ENCODE measurements at places on chromosomes 16 and 17.

GRCh38 chr17:15350777-15351477, 9.5 kb upstream of the TEKT3 start:
- no peak for DNase-seq

GRCh38 chr16:24847358-24847664, 1.5 kb downstream of the SLC5A11 start:
- DNase-seq: no peak

DNA sequence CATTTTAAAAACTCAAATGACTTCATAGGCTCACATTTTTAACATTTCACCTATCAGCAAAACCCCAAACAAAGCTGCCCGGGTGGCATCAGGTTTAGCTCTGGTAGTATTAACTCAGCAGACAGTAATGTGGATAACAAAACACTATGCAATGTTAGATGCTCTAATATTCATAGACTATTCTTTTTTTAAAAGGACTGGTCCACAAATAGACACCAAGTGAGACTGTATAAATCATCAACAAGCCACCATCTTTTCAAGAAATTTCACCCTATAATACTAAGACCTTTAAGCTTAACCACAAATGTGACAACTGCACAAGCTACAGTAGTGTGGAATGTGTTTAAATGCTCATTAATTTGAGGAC, 20.2 kb downstream of the SNN start:
- DNase-seq: no peak

DNA sequence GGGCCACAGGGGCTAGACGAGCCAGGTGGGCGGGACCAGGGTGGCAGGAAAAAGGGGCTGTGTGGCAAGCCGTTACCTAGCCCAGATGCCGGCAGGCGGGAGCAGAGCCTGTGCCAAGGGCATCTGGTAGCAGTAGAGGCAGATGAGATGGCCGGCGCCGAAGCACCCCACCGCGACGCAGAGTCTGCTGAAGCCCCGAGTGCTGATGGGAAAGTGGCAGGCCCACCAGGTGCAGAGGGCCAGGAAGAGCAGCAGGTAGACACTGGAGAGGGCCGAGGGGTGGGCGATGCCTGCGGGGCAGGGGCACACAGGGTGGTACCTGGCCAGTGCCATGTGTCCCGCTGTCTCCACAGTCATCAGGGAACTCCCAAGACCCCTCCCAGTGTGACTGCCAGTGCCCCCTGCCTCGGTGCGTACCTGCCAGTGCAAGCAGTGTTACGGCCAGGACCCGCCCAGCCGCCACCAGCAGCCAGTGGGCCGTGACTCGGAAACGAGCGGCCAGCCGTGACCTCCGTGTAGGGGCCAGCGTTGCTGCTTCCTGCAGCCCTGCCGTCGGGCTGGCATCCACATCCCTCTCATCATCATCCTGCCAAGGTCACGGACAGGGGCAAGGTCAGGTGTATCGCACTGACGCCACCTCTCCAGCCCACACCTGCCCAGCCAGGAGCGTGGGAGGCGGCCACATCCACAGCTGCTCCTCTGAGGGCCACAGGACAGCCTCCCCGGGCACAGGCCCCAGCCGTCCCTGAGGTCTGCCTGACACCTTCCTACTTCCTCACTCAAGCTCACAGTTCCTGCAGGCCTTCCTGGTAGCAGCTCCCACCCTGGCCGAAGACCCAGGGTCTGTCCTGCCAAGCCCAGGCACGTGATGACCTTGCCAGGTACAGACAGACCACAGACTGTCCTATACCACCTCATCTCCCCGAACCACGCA, 32.1 kb downstream of the CTU2 start:
- no peak for DNase-seq

- DNase-seq: no peak
These were observed 998 bp upstream of the TMEM11 start for GRCh38 chr17:21214777-21215541.

DNA sequence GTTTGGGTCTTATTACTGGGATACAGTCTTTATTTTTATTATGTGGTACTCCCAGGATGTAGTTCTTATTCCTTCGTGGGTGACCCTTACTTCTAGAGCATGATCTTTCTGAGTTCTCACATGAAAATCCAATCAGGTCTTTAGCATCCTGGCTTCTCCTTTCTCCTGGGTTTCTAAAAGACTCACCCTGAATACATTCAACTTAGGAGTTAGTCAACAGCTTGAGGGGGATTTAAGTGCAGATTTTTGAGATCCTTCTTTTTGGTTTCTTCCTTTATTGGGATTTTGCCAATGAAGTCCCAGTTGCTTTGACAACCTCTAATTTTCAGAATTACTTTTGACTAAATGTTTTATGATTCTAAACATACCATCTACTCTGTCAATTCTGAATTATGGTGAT, 68.2 kb downstream of the SIAH1 start:
- DNase-seq: no peak

- no peak for DNase-seq
These were observed 241.1 kb downstream of the PRKCA start for GRCh38 chr17:66543526-66543925.

- no peak for DNase-seq
These were observed 7.4 kb upstream of the MEAK7 start for GRCh38 chr16:84511831-84512230.
